MCF 10A (cell line): ENCODE measurements at places on chromosomes 1 and 21.

GRCh38 chr1:91548376-91549040 is 47.9 kb downstream of the CDC7 start:
- no peaks in the 10 kb centered on the region for H3K36me3 ChIP-seq
- no peak overlapping the region for H3K4me3 ChIP-seq
- no peak overlapping the region for H3K27ac ChIP-seq
- no peak for DNase-seq
- no peaks in the 10 kb centered on the region for H3K27me3 ChIP-seq

DNA sequence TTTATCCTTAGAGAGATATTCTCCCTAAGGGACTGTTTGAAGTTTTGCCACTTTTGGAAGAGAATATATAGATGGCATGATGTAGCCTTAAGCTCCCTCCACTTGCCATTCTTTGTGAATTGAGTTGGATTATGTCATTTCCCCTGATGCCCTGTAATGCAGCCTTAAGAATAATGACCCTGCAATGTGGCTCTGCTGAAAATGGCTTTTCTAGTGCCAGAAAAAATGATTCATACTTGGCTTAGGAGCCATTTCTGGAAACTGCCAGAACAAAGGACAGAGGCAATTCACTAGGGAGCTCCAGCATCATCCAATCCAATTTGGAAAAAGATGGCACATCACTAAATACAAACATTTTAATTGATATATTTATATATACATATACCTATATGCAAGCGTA is 265.3 kb downstream of the SPATA17 start:
- no peaks in the 10 kb centered on the region for H3K27me3 ChIP-seq
- H3K4me3 ChIP-seq, result no peak overlapping the region
- H3K36me3 ChIP-seq, result no peaks in the 10 kb centered on the region

GRCh38 chr1:77631751-77632150 is 50.7 kb downstream of the ZZZ3 start:
- H3K4me3 ChIP-seq, result no peak overlapping the region
- DNase-seq, result no peak
- no peaks in the 10 kb centered on the region for H3K27me3 ChIP-seq
- H3K4me1 ChIP-seq, result peaks cover 5% of the 10 kb centered on the region

GRCh38 chr1:229557913-229558414 is 543 bp downstream of the ABCB10 start:
- H3K36me3 ChIP-seq, result peaks cover 22% of the 10 kb centered on the region
- peak overlapping the region; percentile 83 for H3K4me3 ChIP-seq
- DNase-seq, result peak; percentile 48
- no peaks in the 10 kb centered on the region for H3K27me3 ChIP-seq
- H3K4me1 ChIP-seq, result peaks cover 35% of the 10 kb centered on the region
- peak overlapping the region; percentile 26 for H3K27ac ChIP-seq

DNA sequence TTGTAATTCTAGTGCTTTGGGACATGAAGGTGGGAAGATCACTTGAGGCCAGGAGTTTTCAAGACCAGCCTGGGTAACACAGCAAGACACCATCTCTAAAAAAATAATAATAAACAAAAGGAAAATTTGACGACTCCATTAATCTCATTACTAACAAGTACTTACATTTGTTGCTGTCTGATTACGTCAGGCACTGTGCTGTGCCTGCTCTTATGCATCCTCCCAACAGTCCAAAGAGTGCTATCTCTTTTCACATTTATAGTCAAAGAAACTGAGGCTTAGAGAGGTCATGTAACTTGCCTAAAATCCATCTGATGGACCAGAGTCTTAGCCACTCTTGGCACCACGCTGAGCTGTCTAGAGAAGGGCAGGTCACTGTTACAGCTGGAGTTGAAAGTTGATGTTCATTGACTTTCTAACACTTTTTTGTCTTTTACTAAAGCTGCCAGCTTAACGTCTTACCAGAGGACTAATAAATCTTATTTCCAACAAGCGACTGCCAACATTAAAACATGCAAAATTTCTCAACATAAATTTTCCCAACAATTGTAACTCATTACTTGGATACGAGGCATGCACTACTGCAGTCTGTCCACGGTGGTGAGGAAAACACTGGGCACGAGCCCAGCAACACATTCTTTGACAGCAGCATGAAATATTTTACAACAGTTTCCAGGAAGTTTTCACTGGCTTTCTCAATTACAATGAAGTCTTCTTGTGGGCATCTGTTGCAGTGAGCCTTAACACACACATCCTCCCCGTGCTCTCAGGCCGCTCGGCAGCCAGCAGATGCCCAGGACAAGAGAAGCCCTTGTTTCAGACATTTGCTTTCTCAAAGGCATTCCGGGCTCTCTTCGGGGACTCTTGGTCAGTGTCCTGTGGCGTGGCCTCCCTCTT is 262.9 kb upstream of the PROX1 start:
- DNase-seq, result peak; percentile 67
- H3K27me3 ChIP-seq, result no peaks in the 10 kb centered on the region
- no peak overlapping the region for H3K4me3 ChIP-seq
- peaks cover 9% of the 10 kb centered on the region for H3K4me1 ChIP-seq
- H3K27ac ChIP-seq, result no peak overlapping the region

DNA sequence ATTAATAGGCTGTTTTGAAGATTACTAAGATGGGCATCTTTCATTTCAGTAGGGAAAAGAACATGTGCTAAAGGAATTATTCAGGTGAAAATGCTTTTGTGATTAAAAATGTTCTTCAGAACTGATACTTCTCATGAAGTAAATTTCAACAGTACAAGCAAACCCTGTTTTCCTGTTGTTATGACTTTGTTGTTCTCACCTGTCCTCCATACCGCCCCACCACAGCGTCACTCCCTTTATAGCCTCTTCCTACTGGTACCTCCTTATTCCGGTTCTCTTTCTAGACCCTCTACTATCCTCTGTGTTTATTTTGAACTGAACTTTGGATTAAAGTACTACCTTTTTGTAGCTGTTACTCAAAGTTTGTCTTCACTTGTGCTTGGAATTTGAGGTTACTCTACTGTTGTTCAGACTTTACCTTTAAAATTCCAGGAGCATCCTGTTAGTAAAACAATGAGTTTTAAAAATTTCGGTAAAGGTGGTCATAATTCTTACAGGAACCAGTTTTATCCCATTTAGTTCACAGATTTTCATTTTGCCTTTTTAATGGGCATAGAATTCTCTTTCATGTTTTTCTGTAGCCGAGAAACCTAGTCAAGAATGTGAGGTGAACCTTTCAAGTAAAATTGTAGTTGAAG is 10.9 kb downstream of the CNST start:
- no peak overlapping the region for H3K4me3 ChIP-seq
- no peaks in the 10 kb centered on the region for H3K27me3 ChIP-seq
- H3K27ac ChIP-seq, result no peak overlapping the region

DNA sequence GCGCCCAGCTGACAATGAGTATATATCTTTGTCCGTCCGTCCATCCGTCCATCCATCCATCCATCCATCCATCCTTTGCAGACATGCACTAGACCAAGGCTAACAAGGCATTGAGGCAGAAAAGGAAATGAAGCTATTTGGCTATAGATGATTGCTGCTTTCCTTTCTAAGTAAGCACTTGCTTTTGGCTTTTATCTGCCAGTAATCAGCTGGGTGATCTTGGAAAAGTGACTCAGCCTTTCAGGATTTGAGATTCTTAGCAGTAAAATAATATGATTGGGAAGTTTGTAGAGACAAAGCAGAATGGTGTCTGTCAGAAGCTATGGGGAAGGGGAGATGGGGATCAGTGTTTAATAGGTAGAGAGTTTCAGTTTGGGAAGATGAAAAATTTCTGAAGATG is 22.7 kb downstream of the ZFYVE9 start:
- no peak overlapping the region for H3K4me3 ChIP-seq
- no peaks in the 10 kb centered on the region for H3K27me3 ChIP-seq
- H3K36me3 ChIP-seq, result no peaks in the 10 kb centered on the region
- H3K27ac ChIP-seq, result no peak overlapping the region
- peaks cover 4% of the 10 kb centered on the region for H3K4me1 ChIP-seq

DNA sequence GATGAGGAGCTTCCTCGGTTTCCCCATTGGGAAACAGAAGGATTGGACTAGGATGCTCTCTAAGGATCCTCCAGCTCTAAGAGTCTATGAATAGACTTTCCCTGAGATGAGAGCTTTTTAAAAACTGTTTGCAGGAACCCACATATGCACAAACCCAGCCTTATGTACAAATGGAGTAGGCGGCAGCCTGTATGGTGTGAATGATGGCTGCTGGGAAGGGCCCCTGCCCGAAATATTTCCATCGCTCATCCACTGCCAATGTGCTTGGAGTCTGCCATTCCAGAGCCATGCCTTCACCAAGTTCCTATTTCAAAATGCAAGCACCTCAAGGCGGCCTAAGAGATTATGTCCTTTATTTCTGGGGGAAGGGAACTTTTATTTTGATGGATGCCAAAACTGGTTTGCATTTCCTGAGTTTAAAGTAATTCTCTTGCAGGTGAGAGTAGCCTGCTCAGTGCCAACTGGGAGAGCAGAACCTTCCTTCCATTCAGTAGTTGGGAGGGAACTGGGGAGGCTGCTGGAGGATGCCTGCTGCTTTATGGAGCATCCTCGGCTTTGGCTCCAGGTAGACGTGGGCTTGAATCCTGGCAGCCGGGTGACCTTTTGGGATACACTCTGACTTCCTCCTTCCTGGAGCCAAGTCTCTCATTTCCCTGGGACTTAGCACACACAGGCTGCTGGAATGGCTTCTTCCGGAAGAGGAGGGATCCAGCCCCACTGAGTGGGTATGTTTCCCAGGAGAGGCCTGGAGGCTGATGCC is 165.9 kb downstream of the ACTL8 start:
- H3K4me3 ChIP-seq, result no peak overlapping the region
- H3K4me1 ChIP-seq, result no peaks in the 10 kb centered on the region
- H3K27me3 ChIP-seq, result peaks cover 49% of the 10 kb centered on the region
- no peak for DNase-seq

DNA sequence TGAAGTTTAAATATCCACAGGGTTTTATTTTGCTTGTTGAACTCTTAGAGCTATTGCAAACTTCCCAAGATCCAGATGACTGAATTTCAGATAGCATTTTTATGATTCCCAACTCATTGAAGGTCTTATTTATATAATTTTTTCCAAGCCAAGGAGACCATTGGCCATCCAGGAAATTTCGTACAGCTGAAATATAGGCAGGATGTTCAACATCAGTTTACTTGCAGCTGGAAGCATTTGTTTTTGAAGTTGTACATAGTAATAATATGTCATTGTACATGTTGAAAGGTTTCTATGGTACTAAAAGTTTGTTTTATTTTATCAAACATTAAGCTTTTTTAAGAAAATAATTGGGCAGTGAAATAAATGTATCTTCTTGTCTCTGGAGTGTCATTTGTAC is 32.8 kb upstream of the DDR2 start:
- no peak for DNase-seq
- H3K4me3 ChIP-seq, result no peak overlapping the region
- peaks cover 5% of the 10 kb centered on the region for H3K4me1 ChIP-seq
- no peak overlapping the region for H3K27ac ChIP-seq
- H3K27me3 ChIP-seq, result no peaks in the 10 kb centered on the region

GRCh38 chr1:242811092-242811840 is 286.8 kb upstream of the PLD5 start:
- H3K4me3 ChIP-seq, result peak overlapping the region; percentile 49
- no peaks in the 10 kb centered on the region for H3K36me3 ChIP-seq
- no peaks in the 10 kb centered on the region for H3K27me3 ChIP-seq
- DNase-seq, result peak; percentile 99
- H3K27ac ChIP-seq, result peak overlapping the region; percentile 87

GRCh38 chr1:53562981-53563379 is 103.8 kb downstream of the DMRTB1 start:
- H3K27ac ChIP-seq, result no peak overlapping the region
- no peaks in the 10 kb centered on the region for H3K4me1 ChIP-seq
- H3K36me3 ChIP-seq, result no peaks in the 10 kb centered on the region
- H3K27me3 ChIP-seq, result peaks cover 56% of the 10 kb centered on the region
- DNase-seq, result no peak

- H3K27me3 ChIP-seq, result no peaks in the 10 kb centered on the region
- no peaks in the 10 kb centered on the region for H3K4me1 ChIP-seq
- H3K36me3 ChIP-seq, result no peaks in the 10 kb centered on the region
- no peak overlapping the region for H3K4me3 ChIP-seq
- DNase-seq, result no peak
Measured at GRCh38 chr1:222867316-222867715, 52.5 kb downstream of the DISP1 start.

GRCh38 chr21:46115441-46116188 is 17.7 kb downstream of the COL6A2 start:
- no peak overlapping the region for H3K27ac ChIP-seq
- no peaks in the 10 kb centered on the region for H3K27me3 ChIP-seq
- peaks cover 5% of the 10 kb centered on the region for H3K4me1 ChIP-seq
- no peaks in the 10 kb centered on the region for H3K36me3 ChIP-seq
- DNase-seq, result no peak

DNA sequence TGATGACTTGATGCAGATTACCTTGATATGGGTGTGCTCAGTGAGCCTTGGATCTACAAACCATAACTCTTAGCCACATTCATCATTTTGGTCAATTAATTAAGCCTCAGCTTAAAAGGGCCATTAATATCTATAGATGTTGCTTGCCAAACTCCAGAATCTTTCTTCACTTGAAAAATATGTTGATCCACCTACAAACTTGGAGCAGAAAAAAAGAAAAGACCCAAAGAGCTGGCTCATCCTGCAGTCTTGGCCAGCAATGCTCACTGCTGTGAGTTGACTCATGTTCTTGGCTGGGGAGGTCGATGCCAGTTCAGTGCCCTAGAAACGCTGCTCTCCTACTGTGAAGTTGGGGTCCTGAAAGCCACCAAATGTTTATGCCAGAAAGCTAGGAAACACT is 75.4 kb downstream of the DPT start:
- peak; percentile 61 for DNase-seq
- no peaks in the 10 kb centered on the region for H3K36me3 ChIP-seq
- no peak overlapping the region for H3K4me3 ChIP-seq

GRCh38 chr1:236685205-236685916 is 938 bp upstream of the ACTN2 start:
- DNase-seq, result no peak
- peaks cover 6% of the 10 kb centered on the region for H3K36me3 ChIP-seq
- H3K27me3 ChIP-seq, result peaks cover 64% of the 10 kb centered on the region
- peaks cover 7% of the 10 kb centered on the region for H3K4me1 ChIP-seq
- H3K27ac ChIP-seq, result no peak overlapping the region

GRCh38 chr1:97384294-97384968 is 536.4 kb downstream of the DPYD start:
- H3K27ac ChIP-seq, result no peak overlapping the region
- H3K4me1 ChIP-seq, result peaks cover 12% of the 10 kb centered on the region
- no peaks in the 10 kb centered on the region for H3K27me3 ChIP-seq
- DNase-seq, result peak; percentile 65
- H3K36me3 ChIP-seq, result peaks cover 4% of the 10 kb centered on the region

DNA sequence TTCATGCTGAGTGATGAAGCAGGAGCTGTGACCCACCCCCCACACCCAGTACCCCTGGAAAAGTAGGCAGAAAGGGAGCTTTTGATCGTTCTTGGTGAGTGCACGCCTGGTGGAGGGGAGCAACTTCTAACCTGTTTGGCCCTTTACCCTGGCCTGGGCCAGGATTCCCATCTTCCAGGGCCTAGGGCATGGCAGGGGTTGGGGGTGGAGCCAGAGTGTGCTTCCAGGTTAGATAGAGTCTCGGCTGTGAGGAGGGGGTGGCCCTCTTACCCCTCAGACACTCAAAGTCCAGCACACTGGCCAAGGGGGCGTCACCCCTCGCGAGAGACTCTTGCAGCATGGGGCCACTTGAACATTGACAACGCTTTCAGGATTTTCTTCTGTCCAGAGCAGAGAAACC is 236.6 kb downstream of the GRIK3 start:
- H3K36me3 ChIP-seq, result no peaks in the 10 kb centered on the region
- H3K27ac ChIP-seq, result no peak overlapping the region
- no peak overlapping the region for H3K4me3 ChIP-seq
- no peaks in the 10 kb centered on the region for H3K4me1 ChIP-seq
- DNase-seq, result no peak
- H3K27me3 ChIP-seq, result no peaks in the 10 kb centered on the region
